ENCODE measurements at places on chromosomes 11 and 22.
A peak's percentile ranks its signal among the peaks of the same experiment; 100 is the strongest.

- DNase-seq = peak; percentile 59
Observed at GRCh38 chr11:64358907-64359711, at the start of gene RPS6KA4. RPS6KA4 (plus strand) TSS chr11:64359162; CDS start chr11:64359236, 74 bp downstream.

DNA sequence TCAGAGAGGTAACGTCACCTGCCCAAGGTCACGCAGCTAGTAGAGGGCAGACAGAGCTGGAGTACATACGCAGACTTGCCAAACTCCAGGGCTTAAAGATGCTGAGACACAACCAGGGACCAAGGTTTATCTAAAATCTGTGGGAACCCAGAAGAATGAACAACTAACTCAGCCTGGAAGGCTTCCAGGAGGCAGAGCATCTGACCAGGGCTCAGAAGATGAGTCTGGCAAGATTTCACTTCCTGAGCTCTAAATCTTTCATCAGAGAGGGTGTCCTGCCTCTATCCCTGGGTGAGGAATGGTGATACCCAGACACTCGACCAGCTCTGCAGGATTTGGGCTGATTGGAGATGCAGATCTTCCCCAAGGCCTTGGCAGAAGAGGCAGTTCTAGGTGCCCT, 9.1 kb downstream of the GAL3ST1 start:
- DNase-seq = no peak

DNA sequence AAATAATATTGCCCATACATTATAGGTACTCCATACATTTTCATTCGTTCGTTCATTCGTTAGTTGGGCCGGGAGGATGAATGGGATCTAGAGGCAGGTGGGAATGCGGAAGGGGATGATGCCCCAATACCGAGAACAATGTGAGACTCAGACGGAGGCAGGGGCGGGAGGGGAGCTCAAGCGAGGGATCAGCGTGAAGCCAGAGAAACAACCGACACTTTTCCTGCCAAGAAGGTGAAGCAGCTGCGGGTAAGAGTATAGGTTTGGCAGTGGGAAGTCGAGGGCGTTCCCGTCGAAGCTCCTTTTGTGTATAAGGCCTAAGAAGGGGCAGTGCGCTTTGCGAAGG, 1.1 kb upstream of the ARHGEF17 start:
- no peak for DNase-seq

DNA sequence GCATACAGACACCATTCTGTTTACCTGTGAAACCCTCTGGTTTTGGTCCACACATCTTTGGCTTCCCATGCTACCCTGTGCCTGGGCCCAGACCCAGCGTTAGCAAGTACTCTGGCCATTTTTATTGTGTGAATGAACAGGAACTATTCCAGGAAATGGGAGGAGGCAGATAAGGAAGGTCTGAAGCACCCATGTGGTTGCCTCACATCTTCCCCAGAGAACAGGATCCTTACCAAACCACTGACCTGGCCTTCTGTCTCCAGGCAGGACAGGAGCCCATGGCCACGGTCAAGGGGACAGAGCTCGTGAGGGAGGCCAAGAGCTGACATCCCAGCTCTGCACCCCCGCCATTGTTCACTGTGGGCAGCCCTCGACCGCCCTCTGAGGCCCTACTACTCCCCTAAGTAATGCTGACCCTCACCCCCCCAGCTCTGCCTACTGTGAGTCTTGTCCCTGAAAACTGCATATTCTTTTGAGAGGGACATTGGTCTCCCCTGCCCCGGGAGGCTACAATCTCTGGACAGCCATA, 97.7 kb upstream of the TP53I11 start:
- no peak for DNase-seq

DNA sequence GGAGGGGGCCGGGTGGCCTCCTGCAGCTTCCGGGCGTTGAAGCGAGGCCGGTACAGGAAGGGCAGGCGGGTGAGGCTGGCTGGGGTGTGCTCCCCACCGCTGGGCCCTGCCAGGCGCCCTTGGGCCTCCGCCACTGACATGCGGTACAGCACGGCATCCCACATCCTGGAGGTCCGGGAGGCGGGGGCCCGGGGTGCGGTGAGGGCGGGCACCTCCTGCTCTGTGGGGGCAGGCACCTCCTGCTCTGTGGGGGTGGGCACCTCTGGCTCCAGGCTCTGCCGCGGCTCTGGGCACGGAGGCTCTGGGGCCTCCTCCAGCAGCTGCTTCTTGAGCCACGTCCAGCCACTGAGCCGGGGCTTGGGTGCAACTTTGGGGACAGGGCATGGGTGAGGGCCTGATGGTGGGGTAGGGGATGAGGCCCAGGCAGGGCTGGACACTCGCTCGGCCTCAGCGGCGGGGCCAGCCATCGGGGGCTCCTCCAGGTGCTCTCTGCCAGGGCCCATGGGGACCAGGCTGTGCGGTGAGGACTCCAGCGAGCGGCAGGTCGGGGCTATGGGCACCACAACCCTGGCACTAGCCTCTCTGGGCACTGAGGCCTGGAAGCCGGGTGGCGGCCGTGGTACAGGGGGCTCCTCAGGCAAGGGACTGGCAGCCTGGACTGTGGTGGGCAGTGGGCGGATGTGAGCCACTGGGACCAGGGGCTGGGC, 2.3 kb downstream of the PRR33 start:
- DNase-seq = no peak

DNA sequence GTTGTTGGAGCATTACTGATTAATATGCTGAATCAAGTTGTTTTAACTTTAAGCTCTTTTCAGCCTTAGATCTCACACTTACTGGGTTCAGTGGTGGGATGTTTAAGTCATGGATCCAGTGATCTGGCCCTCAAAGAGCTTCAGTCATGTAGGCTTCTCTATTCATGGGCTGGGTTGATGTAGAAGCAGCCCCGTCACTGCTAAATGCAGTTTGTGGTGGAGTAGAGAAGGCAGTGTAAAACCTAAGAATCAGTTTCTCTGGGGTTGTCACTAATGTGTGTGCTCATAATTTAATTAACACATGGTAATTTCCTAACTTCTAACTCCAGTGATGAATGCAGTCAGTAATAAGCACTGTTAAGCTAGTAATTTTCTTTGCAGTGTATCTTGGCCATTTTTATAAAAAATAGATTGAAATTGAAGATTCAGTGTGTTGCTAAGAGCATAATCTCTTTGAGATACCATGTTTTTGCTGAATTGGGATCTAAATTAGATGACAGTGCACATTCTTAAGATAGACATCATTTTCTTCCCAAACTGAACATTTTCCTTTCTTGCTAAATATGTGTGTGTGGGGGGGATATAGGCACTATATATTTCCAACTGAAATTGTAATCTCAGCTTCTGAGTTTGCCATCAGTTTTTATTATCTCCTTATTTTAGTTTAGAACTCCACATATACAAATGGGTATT, 9.0 kb downstream of the SPCS2 start:
- DNase-seq = no peak
